AG09309 (cell line): ENCODE measurements at places on chromosomes 3 and 15.

DNA sequence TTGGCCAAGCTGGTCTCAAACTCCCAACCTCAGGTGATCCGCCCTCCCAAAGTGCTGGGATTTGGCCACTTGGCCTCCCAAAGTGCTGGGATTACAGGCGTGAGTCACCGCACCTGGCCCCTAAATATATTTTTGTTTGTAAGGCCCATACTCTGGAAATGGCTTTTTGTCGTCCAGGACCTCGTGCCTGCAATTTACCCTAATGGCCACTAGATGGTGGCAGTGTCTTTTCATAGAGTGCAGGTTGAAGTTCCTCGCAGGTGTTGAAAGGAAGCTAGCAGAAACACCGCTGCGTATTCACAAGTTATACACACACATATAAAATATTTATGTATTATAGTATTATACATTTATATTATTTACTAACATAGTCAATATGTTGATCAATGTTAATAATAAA, 97.2 kb downstream of the LRTM1 start:
- DNase-seq: no peak

DNA sequence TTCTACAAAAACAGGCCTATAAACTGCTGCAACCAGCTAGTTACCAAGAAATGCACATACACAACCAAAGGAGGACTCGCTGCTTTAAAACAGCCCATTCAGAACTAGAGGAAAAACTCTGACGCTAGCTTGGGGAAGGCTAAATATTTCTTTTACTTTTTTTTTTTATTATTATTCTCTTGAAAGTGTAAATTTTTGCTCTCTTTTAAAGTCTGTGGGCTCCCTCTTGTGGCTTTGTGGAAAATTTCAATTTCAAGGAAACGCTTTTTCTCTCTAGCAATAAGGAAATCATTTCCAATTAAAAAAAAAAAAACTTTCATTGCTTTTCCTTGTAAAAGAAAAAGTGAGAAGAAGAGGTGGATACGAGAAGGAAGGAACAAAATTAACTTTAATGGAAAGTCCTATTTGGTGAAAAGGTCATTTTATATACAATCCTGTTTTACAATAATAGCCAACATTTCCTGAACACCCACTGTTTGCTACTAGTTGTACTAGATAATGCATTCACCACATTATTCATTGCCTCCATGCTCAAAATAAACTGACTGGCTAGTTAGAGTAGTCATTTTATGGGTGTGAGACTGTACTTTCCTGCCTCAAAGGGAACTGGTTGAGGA, 51.2 kb upstream of the SAMMSON start:
- DNase-seq: no peak

- DNase-seq: peak; percentile 35
Observed at GRCh38 chr3:115518100-115518852, 105.0 kb upstream of the GAP43 start.

GRCh38 chr3:185989511-185989910, 51.7 kb upstream of the TRA2B start:
- no peak for DNase-seq

DNA sequence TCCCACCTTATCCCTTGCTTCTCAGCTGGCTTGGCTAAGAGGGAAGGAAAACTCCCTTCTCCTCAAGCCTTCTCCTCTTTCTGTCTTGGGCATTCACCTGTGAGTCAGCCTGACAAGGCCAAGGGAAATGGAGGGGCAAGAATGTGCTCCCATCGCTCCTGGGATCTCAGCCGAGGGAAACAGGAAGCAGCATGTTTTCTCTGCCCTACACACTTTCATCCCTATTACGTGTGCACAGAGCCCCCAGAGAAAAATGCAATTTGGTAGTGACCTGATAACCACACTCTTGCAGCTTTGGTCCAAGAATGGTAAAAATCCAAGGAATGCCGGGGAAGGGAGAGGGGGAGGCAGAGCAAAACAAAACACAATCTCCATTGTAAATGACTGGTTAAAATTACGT, 32.9 kb upstream of the MTMR10 start:
- DNase-seq: peak; percentile 93

- no peak for DNase-seq
Observed at GRCh38 chr3:172553526-172554252, 30.5 kb upstream of the TNFSF10 start.

- DNase-seq: no peak
Observed at GRCh38 chr3:79957066-79957465, 189.3 kb upstream of the ROBO1 start.

DNA sequence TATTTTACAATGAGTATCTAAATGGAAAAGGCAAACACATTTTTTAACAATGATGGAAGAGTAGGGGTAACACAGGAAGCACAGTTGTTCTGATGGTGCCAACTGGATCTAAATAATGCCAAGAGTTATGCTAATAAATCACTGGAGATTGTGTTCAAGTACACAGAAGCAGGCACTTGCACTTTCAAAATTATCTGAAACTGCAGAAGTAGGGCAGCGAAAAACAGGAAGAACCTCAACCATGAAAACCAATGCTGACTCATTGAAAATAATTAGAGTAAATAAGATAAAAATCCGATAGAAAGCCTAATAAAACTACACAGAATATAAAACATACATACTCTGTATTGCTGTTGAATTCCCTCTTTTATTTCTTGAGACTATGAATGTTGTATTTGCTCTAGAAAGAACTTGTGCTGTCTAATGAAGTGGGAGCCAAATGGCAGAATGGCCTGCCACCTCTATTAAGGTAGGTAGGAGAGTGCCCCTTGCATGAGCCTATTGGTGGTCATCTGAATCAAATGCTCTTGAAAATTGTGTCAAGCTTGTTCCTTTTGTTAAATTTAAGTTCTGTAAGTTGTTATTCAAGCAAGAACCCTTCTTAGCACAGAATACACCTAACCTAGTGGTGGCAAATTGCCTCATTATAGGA, 93.7 kb downstream of the ABI3BP start:
- DNase-seq: no peak

GRCh38 chr15:82393671-82394070, 35.9 kb upstream of the GOLGA6L9 start:
- DNase-seq: peak; percentile 42
